Stimulated activated CD4-positive, alpha-beta T cell treated with anti-CD3 and anti-CD28 coated beads, Interleukin-4, amount 100 ng/mL, for 48 hours (primary cell): ENCODE measurements at places on chromosomes 5 and 9.

GRCh38 chr5:82613891-82614290 is 335.7 kb upstream of the RPS23 start:
- no peak for DNase-seq

DNA sequence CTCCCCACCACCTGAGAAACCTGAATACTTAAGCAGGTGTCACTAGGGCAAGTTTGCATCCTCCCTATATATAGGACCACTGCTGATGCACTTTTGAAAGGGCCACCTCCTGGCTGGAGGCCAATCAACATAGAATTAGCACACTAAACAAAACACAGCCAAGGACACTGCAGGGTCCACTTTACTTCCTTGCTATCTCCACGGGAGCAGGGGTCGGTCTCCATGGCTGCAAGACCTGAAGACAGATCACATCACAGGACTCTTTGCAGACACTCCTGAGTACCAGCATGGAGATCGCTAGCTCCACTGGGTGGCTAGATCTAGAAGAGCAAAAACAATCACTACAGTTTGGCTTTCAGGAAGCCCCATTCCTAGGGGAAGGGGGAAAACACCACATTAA is 72.3 kb downstream of the C9orf153 start:
- no peak for DNase-seq

GRCh38 chr9:116935149-116935897 is 248.2 kb downstream of the TRIM32 start:
- DNase-seq: no peak

DNA sequence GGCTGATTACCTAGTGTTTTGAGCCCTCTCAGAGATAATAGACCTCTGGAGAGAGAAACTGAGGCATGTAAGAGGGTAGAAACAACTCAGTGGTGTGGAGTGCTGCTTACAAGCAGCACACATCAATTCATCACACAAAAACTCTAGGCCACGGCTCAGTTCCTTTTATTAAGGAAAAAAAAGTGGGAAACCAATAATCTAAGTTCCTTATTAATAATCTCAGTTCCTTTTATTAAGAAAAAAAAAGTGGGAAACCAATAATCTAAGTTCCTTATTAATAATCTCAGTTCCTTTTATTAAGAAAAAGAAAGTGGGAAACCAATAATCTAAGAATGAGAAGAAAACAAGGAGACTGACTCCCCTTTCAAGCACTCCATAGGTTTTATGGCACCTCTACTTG is 28.0 kb downstream of the TXNDC8 start:
- DNase-seq: no peak

GRCh38 chr5:124179819-124180218 is 566.6 kb downstream of the ZNF608 start:
- DNase-seq: no peak

GRCh38 chr5:42366051-42366450 is 57.2 kb upstream of the GHR start:
- no peak for DNase-seq

GRCh38 chr5:141001446-141001843 is 35.2 kb downstream of the PCDHAC2 start:
- no peak for DNase-seq

GRCh38 chr5:38645508-38645907 is 89.1 kb upstream of the LIFR start:
- DNase-seq: no peak

DNA sequence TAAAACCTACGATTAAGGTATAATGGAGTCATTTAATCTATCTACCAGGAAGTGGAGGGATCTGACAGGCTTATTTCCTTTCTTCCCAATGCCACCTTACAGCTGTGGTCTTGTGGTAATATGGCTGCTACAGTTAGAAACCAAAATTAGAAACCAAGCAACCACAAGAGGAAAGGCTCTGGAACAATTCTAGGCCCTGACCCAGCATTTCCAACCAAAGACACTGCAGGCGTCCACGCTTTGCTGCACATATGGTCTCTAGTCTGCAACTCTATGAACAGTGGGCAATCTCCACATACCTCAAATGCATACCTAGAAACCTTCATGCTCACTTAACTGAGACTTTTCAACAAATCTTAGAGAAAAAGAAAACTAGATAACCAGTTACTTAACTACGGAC is 339.1 kb downstream of the NFIB start:
- no peak for DNase-seq

DNA sequence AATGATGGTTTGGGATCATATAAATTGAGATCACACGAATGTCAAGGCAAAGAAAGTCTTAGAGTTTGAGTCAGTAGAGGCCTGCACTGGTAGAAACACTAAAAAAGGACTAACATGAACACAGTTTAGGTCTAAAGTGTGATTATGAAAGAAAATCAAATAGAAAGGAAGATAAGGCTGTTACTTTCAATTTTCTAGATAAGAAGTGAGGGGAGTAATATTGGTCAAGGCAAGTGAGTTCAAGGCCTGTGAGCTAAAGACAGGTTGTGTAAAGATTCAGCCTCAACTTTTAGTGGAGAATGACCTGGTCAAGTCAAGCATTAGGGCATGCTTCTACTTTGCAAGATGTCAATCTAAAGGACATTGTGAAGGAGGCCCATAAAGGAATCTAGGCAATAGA is 19.0 kb downstream of the VLDLR start:
- DNase-seq: no peak

DNA sequence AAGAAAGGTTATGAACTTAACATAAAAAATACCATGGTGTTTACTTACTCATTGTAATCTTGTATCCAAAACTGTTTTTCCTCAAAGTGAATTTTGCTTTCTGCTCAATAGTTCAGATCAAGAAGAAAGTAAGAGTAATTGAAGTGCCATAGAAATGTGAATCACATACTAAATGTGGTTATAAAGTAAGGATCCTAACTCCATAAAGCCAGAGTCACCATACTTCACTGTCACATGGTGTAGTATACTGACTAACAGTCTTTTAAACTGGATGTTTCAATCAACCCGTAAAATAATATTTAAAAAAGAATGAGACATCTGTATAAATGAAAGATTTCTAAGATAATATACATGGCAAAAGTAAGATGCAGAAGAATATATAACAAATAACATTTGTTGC is 72.1 kb downstream of the NIPBL start:
- DNase-seq: no peak

DNA sequence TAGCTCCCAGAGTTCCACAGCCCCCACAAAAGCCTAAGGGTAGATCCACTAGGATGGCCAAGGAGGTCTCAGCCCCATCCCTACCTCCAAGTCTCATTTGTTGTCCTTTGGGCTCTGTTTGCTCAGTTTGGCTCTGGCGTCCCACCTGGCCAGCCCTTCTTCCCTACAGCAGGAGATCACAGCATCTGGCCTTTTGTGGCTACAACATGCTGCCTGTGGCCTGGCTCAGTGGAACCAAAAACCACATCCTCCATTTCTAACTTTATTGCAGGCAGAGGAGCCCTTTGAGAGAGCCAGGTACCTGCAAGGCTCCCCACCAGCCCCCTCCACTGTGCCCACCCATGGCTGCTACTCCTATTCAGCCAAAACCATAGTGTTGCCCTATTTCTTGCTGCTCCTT is 11.4 kb downstream of the JADE2 start:
- DNase-seq: no peak

GRCh38 chr9:86034863-86035734 is 64.3 kb downstream of the GOLM1 start:
- no peak for DNase-seq
